ENCODE measurements at places on chromosomes 4 and X. TPM values are rescaled to one million over a fixed set of nuclear protein-coding genes. Genes with fewer than 3 reads are reported as not detected.

- DNase-seq = no peak
These were observed 26.9 kb upstream of the AMOT start for GRCh38 chrX:112867570-112867969.

GRCh38 chr4:159017323-159018026 is 85.4 kb upstream of the RAPGEF2 start:
- no peak for DNase-seq

DNA sequence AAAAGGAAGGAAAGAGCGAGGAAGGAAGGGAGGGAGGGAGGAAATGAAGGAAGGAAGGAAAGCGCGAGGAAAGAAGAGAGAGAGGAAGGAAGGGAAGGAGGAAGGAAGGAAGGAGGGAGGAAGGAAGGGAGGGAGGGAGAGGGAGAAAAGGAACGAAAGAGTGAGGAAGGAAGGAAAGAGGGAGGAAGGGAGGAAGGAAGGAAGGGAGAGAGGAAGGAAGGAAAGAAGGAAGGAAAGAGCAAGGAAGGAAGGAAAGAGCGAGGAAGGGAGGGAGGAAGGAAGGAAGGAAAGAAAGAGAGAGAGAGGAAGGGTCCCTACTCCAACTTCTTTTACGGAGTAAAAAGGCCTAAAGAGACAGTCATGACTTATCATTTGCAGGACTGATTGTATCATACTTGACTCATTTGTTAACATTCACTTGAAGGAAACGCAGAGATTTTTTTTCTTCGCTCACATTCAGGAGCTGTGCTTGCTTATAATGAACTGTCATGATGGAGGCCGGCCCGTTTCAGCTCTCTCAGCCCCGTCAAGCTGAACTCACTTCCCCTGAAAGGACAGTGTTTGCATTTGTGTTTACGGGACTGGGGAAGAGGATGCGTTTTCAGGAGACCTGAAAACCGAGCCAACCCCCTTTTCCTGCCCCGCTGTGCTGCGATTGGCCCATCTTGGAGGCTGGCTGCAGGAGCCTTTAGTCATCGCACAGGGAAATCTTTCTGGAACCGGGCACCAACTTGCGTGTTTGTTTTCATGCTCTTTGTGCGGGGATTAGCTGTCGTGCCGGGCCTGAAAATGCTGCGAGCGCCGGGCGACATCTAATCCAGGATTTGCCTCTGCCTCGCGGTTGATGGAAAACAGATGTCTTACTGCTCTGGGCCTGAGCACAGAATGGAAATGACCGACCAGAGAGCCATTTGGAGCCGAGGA is 17.8 kb downstream of the TRIM2 start:
- DNase-seq = peak; percentile 82

The CT45A3 gene
- total RNA-seq = not detected

DNA sequence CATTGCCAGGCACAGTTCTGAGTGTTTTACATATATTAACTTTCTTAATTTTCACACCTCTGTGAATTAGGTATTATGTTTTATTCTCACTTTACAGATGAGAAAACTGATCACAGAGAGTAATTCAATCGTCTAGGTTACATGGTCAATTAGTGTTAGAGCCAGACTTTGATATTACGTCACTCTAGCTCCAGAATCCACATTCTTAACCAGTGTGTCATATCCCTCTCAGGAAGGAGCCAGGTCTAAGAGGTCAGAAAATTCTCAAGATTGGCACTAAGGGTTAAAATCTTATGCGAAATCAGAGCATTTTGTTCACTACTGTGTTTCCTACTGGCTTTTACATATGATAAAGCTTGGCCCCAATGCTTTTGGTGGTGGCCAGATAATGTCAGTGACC is 7.4 kb downstream of the DMP1 start:
- no peak for DNase-seq

The RHOXF2B gene
- total RNA-seq = not detected

DNA sequence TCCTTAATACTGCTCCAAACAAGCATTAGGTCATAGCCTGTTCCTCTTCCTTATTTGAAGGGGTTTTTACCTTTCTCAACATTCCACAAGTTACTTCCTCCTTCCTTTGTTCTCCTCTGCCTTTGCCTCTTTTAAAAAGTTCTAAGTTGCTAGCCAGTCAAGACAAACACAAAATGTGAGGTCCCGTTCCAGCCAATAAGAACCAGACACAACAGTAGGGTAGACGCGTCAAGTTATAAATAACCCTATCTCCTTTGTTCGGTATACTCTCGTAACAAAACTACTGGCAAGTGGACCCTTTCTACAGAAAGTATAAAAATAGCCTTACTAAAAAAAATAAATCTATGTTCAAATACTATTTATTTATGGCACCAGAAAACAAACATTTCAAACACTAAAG is 6.3 kb upstream of the ACE2 start:
- no peak for DNase-seq

GRCh38 chrX:94204524-94204923 is 530.5 kb downstream of the FAM133A start:
- DNase-seq = no peak

DNA sequence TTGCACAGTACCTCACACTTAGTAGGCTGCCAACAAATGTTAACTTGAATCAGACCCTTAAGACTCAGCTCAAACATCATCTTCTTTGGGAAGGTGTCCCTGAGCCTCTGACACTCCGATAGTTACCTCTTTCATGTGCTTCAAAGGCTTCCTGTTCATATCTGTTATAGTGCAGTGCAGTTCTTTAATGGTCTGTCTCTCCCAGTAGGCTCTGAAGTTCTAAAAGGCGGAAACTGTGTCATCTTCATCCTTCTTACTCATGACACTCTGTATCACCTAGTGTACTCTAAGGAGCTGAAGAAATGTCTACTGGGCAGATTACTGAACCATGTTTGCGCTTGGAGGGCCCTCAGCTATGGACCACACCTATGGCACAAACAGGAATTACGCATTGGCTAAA is 2.1 kb upstream of the DIAPH2 start:
- no peak for DNase-seq

DNA sequence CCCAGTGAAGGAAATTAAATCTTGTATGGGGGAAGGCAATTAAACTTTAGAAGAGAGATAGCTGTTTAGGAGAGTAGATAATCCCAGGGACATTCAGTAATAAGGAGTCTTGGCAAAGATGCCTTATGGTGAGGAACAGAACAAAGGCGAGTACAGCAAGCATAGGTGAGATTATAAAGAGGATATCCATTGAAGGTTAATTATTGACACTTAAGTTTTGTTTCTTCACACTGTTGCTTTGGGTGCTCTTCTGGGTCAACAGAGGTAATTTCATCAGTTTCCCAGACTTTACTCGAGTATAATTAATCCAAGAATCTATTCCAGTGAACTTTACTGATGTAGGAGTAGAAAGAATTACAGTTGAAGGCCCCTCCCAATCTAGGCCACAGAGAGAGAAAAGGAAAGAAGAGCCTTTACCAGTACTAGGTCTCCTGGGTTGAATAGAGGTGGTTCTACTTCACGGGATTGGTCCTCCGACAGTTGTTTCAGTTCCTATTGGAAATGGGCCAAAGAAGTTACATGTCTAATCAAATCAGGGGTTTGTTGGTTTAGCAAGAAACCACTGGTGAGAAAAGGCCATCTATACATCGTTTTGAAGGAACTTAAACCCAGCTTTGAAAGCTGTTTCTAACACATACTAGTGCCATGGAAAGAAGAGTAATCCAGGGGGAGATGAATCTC is 27.2 kb downstream of the EPGN start:
- DNase-seq = no peak

GRCh38 chr4:112111306-112111705 is 33.9 kb upstream of the FAM241A start:
- no peak for DNase-seq
